Left ventricle myocardium inferior (tissue), 1 donor: ENCODE measurements at places on chromosomes 2 and 18. TPM values are rescaled to one million over a fixed set of nuclear protein-coding genes. Genes with fewer than 3 reads are reported as not detected.
A peak's percentile ranks its signal among the peaks of the same experiment; 100 is the strongest.

DNA sequence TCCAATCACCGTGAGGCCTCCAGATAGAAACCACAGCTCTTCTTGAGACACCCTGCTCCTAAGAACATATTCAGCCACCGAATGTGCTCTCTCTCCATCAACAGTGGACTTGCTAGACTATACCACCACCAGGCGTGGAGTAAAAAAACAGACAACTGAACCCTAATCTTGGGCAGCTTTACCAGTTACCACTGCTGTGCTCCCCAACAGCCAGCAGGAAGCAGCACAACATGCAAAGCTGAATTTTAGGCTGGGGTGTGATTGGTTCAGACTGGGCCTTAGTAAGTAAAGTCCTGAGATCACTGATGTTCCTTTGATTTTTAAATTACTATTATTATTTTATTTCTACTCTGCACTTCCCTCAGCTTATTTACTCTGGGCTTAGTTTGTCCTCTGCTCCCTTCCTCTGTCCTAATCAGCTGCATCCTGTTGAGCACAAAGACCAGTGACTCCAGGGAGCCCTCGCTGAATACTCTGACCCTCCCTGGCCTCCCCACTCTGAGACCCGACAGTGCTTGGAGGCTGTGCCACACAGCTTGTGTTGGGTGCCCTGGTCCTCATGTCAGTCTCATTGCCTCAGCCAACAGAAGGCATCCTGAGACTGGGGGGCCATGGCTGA is 21.9 kb downstream of the MRPL35 start:
- no peak overlapping the region for H3K4me3 ChIP-seq
- no peaks in the 10 kb centered on the region for H3K27me3 ChIP-seq
- peaks cover 62% of the 10 kb centered on the region for H3K4me1 ChIP-seq

DNA sequence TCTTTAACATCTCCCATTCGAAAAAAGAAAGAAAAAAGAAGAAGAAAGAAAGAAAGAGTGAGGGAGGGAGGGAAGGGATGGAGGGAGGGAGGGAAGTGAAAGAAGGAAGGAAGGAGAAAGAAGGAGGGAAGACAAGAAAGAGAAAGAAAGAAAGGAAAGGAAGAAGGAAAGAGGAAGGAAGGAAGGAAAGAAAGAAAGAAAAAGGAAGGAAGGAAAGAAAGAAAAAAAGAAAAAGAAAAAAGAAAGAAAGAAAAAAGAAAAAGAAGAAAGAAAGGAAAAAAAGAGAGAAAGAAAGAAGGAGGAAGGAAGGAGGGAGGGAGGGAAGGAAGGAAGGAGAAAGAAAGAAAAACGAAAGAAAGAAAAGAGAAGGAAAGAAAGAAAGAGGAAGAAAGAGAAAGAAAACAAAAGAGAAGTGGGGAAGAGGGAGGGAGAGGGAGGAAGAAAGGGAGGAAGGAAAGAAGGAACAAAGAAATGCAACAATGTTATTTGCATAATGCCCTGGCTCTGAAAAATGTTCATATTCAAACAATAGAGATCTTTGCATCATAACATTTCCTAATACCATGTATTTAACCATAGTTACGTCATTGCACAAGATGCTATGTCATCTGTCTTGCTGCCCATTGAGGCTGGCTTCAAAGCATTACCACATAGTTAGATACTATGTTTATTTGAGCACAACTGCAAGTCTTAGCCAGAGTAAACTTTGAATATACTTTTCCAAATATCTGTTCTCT is 550.6 kb downstream of the DSC3 start:
- DNase-seq = no peak
- H3K4me3 ChIP-seq = no peak overlapping the region
- H3K36me3 ChIP-seq = no peaks in the 10 kb centered on the region
- H3K4me1 ChIP-seq = no peaks in the 10 kb centered on the region
- no peaks in the 10 kb centered on the region for H3K27me3 ChIP-seq

DNA sequence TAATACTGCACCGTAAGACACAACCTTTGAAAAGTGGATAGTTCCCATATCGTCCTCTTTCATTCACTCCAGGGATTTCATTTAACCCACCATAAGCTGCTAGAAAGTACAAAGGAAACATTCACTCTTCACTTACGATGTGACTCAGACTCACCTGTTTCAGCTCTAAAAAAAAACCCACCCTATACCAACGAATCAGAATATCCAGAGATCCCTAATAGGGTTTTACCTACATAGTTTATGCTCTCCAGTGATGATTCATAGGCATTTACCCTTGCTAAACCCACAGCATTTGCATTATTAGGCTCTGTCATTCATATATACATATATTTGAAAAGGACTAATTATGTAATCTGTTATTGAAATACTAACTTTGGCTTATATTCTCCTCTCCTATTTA is 60.2 kb downstream of the PRPF40A start:
- no peak overlapping the region for H3K27ac ChIP-seq
- H3K27me3 ChIP-seq = no peaks in the 10 kb centered on the region
- DNase-seq = no peak

Gene DSG4
- not detected for total RNA-seq

DNA sequence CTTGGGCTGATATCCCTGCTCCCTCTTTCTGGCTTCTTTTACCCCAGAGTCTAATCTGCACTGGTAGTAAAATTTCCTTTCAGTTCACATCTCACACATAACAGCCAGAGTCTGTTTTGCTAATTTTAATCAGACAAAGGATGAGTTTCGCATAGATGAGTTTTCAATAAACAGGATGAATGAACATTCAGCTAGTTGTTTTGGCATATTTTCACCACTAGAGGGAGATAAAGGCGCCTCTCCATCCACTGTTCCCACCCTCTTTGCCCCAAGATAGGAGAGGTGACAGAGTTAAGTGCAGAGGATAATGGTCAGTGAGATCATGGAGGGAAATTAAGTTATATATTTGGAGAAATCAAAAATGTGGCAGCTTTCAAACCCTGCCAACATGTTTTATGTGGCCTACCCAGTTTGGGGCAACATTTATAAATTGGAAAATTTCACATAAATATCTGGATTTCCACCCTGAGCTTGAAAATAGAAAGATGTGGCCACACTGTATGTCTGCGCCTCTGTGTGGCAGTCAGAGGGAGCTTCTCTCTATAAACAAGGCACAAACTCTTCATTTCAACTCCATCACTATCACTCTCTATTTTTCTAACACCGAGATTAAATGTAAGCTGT is 48.5 kb upstream of the DTNA start:
- DNase-seq = no peak
- peak overlapping the region; percentile 85 for H3K27ac ChIP-seq
- H3K4me1 ChIP-seq = peaks cover 65% of the 10 kb centered on the region

GRCh38 chr2:207727261-207727660 is 15.8 kb downstream of the CCNYL1 start:
- DNase-seq = no peak
- H3K27ac ChIP-seq = no peak overlapping the region
- H3K36me3 ChIP-seq = peaks cover 9% of the 10 kb centered on the region

Gene MDH1B
- total RNA-seq = 0.69 TPM

- no peak overlapping the region for H3K4me3 ChIP-seq
- no peak overlapping the region for H3K27ac ChIP-seq
- H3K4me1 ChIP-seq = no peaks in the 10 kb centered on the region
- no peaks in the 10 kb centered on the region for H3K27me3 ChIP-seq
- H3K36me3 ChIP-seq = no peaks in the 10 kb centered on the region
Observed at GRCh38 chr2:170652637-170653417, 62.3 kb upstream of the SP5 start.

Gene EEF1B2
- total RNA-seq = 229 TPM

Gene RUFY4
- total RNA-seq = not detected

GRCh38 chr2:50489092-50489491 is 542.8 kb downstream of the NRXN1 start:
- no peak for DNase-seq
- no peaks in the 10 kb centered on the region for H3K36me3 ChIP-seq
- H3K4me1 ChIP-seq = peaks cover 14% of the 10 kb centered on the region

DNA sequence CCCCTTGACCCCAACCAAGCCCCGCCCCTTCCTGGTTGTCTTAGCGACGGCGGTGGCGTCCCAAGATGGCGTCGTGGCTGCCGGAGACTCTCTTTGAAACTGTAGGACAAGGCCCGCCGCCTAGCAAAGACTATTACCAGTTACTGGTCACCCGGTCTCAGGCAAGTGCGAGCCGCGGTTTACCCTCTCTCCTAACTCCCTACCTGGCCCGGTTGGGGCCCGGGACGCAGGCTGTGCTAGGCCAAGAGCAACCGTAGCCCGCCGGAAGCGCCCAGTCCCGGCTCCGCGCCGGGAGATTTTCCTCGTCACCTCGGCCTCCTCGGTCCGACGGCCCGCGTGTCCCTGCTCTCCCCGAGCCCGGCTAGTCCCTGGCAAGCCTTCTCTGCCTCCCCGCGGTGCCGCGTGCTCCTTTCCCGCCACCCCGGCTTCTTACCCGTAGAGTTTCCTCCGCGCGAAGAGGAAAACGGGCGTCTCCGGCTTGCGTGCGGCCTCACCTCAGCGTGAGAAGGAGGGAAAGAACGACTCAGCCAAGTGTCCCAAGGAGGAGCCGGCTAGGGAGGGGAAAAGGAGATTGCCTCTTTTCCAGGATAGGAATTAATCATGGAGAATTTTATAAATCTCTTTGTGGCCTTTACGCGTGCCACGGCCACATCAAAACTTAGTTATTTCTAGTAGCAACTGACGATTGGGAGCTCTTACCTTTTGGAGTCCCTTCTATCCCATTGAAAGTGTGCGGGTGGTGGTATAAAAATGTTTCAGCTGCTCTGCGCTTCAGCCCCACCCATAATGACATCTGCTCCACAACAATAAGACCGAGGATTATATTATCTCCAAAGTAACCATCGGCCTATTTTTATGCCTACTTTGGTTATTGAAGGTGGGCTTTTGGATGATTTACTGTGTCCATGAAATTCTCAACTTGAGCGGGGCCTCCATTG is at the start of gene FBXO36:
TSS of gene FBXO36 (plus strand) at position 55 of the 938 bp plus-strand sequence. CDS start at position 66, 11 bp downstream.
- H3K27ac ChIP-seq = peak within 1 kb of the TSS; percentile 99
- H3K36me3 ChIP-seq = no peaks in the 10 kb centered on the region
- peaks cover 56% of the 10 kb centered on the region for H3K4me1 ChIP-seq
- no peaks in the 10 kb centered on the region for H3K27me3 ChIP-seq
- peak within 1 kb of the TSS; percentile 83 for H3K4me3 ChIP-seq

DNA sequence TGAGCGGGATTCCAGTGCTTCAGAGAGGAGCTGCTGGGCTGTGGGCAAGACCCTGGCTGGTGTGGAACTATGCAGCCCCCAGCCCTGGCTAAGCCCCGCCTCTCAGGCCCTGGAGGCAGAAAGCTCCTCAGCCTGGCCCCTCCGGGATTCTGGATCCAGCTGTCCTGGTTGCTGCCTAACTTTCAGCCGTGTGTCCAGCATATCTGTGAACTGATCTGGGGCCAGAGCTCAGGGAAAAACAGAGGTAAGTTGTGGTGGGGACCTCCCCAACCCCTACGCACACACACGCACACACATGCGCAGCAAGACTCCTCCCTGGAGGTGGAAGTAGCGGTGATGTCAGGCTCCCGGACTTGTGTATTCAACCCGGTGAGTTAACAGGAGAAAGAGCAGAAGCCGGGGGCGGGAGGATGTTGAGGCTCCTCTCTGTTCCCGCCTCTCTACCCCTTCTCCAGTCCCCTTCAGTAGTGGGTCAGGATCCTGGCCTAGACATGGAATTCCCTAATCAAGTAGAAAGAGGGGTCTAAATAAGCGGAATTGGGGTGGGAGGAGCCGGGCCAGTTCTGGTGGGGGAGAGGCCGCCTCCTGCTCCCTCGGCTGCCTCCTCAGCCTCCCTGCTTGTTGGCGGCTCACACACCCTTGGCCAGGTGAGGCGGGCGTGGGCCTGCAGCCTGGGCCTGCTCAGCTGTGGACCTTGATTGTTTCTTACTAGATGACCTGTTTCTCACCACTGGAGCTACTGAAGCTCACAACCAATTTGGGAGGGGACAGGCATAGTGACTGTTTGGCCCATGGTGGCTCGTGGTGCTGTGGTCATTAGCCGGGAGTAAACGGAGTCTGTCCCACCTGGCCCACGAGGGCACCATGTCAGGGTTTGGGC is 33.4 kb downstream of the SIX2 start:
- no peak overlapping the region for H3K4me3 ChIP-seq
- no peak overlapping the region for H3K27ac ChIP-seq
- no peaks in the 10 kb centered on the region for H3K36me3 ChIP-seq
- H3K4me1 ChIP-seq = no peaks in the 10 kb centered on the region

- H3K36me3 ChIP-seq = no peaks in the 10 kb centered on the region
- H3K27me3 ChIP-seq = no peaks in the 10 kb centered on the region
- no peak for DNase-seq
- no peak overlapping the region for H3K4me3 ChIP-seq
- peak overlapping the region; percentile 69 for H3K27ac ChIP-seq
Observed at GRCh38 chr2:12755384-12755783, 38.6 kb downstream of the TRIB2 start.

DNA sequence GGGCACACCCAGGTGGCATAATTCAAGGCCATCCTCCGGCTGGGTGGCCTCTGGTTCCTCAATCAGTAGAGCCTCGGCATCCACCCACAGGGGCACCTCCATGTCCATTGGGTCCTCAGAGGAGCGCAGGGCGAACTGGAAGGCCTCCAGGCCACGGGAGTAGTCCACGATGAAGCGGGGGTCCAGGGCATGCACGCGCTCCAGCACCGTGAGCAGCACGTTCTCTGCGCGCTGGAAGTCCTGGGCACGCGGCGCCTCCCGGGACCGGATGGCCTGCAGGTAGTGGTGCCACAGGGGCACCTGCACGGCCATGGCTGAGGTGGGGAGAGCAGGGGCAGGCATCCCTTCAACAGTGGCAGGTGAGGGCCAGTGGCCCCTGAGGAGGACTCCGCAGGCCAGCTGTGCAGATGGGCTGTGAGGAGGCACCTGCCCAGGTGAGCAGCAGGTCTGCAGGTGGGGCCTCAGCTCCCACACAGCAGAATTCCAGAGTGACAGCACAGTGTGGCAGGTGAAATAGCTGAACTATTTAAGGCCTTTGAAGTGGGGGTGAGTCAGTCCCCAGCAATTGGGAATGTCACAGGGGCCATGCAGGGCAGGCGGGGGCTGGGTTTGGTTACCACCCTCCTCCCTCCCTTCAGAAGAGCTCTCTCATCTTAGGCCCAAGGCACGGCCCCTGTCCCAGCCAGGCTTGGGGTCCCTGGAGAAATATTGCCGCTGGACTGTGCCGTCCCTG is at the start of gene MAB21L4:
TSS of gene MAB21L4 (minus strand) at position 501 of the 733 bp plus-strand sequence. CDS start at position 342, 159 bp downstream.
- no peaks in the 10 kb centered on the region for H3K36me3 ChIP-seq
- H3K4me3 ChIP-seq = no peak within 1 kb of the TSS
- H3K27me3 ChIP-seq = peaks cover 21% of the 10 kb centered on the region
- DNase-seq = no peak
- H3K4me1 ChIP-seq = peaks cover 26% of the 10 kb centered on the region
- H3K27ac ChIP-seq = no peak within 1 kb of the TSS

- H3K27ac ChIP-seq = no peak overlapping the region
- no peaks in the 10 kb centered on the region for H3K27me3 ChIP-seq
- H3K4me3 ChIP-seq = no peak overlapping the region
- peaks cover 2% of the 10 kb centered on the region for H3K4me1 ChIP-seq
Observed at GRCh38 chr2:150046211-150046610, 441.3 kb downstream of the RND3 start.
